ENCODE measurements at places on chromosomes 12 and 14.

GRCh38 chr14:76958980-76959710 lies 69.4 kb downstream of the IRF2BPL start:
- no peak for DNase-seq

DNA sequence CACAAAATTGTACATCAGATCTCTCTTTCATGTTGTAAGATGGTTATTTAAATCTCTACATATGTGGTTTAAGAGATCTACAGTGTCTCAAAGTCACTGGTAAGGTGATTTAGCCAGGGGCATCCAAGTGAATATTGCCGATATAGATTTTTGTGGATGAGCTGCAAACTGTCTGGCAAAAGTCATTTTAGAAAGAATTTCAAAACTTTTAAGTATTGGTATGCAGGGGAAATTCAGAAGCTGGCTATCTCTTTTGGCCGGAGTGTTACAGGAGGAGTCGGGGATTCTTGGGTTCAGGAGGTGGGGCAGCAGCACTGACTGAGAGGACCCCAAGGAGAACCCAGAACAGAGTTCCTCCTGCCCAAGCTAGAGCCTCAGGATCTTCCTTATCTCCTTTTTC lies 69.9 kb downstream of the PTHLH start:
- no peak for DNase-seq

GRCh38 chr12:49784756-49785409 lies 43.3 kb downstream of the NCKAP5L start:
- no peak for DNase-seq

DNA sequence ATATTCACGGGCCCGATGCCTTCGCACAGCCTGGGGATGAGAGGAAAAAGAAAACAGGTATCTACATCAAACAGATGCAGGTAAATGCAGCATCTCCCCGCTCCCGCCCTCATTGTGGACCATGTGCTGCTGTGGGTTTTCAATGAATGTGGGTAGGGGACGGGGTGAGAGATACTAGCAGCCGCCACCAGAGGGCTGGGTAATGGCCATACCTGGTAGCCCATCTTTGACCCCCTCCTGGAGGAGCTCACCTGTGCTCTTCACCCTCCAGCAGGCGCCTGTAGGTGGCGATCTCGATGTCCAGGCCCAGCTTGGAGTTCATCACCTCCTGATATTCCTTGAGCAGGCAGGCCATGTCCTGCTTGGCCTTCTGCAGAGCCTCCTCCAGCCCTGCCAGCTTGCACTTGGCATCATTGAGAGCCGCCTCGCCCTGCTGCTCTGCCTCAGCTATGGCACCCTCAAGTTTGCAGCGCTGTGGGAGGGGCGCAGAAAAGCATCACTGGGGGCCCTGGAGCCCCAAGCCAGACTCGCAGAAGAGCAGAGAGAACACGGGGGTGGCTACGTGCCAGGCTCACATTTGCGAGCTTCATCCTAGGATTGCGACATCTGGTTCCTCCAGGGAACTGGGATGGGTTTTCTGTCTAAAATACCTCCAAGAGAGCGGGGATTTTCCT lies 10.2 kb downstream of the KRT82 start:
- no peak for DNase-seq

- no peak for DNase-seq
Observed at GRCh38 chr12:68470664-68471328, 138.6 kb upstream of the MDM1 start.

DNA sequence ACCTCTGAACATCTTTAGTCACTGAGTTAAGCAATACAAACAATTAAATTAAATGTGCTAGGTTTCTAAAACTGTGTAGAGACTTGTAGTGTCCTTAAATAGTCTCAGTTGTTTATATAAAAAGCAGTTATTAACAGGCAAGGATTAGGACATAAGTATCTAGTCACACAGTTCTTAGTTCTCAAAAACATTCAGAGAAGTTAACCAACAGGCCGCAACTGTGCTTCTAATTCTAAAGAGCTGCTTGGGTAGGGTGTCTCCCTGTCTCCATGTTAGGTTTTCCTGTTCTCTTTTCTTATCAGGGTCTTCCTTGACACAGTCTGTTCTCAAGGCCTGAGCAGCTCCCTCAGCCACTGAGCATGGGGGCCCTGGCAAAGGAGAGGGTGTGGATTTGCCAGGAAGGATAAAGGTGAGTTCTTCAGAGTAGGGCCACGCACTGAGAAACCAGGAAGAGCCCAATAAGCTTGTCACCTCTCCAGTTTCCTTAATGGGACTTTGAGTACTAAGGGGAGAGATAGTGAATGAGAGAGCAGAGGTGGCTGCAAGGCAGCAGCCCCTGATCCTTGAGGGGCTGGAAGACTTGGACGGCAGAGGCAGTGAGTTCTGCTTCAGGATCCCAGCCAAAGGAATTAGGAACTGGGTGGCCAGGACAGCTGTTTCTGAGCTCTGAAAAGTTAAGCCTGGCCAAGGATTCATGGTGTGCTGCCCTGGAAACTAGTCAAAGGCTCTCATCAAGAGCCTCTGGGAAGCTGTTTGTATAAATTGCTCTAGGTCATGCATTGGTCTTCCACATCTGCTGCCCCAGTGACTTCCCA lies 177.3 kb downstream of the MYRFL start:
- DNase-seq, result no peak

DNA sequence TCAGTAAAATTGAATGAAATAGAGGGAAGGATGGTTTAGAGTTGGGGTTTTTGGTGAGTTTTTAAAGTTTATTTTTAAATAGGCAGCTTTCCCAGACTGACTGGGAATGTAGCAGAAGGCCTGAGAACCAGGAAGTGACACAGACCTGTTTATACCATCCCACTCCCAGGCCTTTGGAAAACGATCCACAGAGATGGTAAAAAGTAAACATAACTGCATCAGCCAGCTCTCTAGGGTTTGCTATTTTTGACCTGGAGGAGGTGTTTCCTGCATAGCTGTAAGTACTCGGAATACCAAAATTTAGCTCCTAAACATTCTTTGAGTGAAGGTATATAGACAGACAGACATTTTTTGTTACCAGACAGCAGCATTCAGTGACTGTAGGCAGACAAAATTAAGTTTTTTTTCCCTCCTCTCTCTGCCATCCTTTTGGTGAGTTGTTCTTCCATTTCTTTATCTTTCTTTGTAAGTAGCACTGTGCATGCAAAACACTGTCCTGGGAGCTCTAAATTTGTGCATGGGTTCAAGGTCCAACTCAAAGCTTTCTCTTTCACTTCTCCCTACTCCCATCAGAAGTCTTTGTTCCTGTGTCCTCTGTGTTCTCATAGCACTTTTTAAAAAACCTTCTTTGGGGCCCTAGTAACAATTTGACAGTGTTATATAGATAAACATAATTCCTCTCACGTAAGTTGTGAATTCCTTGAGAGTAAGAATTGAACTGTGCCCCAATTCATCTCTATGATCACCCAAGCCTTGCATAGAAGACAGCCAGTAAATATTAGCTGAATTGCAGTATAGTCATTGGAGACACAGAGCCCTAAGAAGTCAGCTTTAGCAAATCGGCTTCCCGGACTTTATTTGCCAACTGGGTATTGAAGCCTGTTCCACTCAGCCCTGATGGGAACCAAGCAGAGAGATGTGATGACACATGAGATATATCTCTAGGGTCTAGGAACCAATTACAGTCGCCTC lies 37.4 kb downstream of the SUSD6 start:
- no peak for DNase-seq

DNA sequence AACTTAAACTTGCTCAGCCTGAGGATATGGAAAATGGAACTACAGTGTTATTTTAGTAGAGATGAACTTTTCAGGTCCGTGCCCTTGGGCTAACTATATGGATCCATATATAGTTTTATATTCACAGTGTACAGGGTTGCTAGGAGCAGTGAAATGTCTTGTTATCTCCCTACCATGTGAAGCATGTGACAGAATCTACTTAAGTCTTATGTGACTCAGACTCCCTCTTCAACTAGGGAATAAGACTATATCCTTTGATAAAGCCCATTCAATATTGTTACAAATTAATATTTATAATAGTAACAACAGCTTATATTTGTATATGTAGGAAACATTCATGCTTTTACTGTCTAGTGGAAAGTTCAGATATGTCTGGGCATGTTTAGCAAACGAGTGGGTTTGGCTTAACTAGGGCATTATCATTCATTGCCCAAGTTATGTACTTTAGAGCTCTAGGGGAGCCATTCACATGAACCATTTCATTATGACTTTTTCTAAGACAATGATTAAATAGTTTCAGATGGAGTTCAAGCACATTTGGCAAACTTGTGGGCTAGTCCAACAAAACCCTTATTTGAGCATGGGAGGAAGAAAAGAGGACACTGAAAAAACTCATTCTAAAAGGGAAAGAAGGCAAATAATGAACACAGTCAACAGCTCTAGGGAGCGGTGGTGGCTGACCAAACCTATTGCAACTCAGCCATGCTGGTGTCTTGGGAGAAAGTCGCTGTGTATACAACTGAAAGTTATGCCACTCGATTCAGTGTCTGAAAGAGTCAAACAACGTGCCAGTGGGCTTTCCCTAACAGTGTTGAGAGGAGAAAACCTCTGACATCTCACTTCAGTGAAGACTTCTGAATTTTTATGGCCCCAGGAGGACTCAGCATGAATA lies 305.9 kb upstream of the G2E3 start:
- DNase-seq, result no peak

GRCh38 chr12:65742018-65743010 lies 82.0 kb upstream of the HMGA2 start:
- no peak for DNase-seq

GRCh38 chr14:56340932-56341331 lies 222.7 kb downstream of the PELI2 start:
- DNase-seq, result no peak

DNA sequence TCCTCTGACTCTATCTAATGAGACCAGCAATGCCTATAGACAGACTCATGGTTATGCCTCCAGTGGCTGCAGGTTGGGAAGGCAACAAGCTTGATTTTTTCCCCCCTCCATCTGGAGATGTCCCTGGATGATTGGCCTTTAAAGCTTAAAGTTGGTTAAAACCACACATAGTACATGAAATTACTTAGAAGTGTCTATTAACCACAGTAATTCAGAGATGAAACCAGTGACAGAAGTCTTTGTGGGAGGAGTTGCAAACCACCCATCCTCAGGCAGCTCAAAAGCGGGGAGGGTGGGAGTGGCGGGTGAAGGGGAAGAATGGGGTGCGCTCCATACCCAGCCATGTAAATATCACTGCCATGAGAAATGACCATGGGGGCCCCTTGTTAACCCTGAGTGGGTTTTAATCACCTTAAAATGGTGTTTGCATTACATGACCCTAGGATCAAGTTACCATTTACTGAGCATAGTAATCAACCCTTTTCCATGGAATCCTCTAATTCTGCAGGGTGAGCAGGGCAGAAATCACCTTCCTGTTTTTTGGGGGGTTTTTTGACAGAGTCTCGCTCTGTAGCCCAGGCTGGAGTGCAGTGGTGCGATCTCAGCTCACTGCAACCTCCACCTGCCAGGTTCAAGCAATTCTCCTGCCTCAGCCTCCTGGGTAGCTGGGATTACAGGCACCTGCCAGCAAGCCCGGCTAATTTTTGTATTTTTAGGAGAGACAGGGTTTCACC lies 133.5 kb downstream of the FOXN3 start:
- no peak for DNase-seq
